ENCODE measurements at places on chromosomes 7 and 10. TPM values are rescaled to one million over a fixed set of nuclear protein-coding genes. Genes with fewer than 3 reads are reported as not detected.

The SGPL1 gene
- total RNA-seq: 37.5 TPM

The GRM3 gene
- not detected for total RNA-seq

The CLRN3 gene
- 21.5 TPM for total RNA-seq

The VAX1 gene
- total RNA-seq: not detected

The MEOX2 gene
- not detected for total RNA-seq

The HOXA2 gene
- total RNA-seq: 6.6 TPM

The TRPV5 gene
- 0.18 TPM for total RNA-seq
